Lung (tissue), 17 donors: ENCODE measurements at places on chromosomes 13 and 19. TPM values are rescaled to one million over a fixed set of nuclear protein-coding genes. Genes with fewer than 3 reads are reported as not detected.

AMER2 gene
- not detected for total RNA-seq

- DNase-seq = peak; percentile 58
Measured at GRCh38 chr13:80141123-80141849, 199.6 kb downstream of the SPRY2 start.

DNA sequence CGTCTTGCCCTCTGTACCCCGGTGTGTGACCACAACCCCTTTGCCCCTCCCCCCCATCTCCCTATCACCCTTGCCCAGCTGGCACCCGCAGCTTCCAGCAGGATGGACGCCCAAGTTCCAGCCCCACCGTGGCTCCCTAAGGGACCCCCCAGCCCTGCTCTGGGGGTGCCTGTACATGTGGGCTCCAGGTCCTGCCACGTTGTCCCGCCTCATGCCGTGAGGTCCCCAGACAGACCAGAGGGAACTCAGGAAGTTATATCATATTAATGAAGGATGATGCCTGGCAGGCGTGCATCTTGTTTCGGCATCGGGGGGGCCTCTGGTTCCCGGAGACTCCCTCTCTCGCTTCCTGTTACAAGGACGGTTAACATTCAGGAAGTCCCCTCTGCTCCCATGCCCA is 1.6 kb upstream of the PTGIR start:
- peak; percentile 57 for DNase-seq

DNA sequence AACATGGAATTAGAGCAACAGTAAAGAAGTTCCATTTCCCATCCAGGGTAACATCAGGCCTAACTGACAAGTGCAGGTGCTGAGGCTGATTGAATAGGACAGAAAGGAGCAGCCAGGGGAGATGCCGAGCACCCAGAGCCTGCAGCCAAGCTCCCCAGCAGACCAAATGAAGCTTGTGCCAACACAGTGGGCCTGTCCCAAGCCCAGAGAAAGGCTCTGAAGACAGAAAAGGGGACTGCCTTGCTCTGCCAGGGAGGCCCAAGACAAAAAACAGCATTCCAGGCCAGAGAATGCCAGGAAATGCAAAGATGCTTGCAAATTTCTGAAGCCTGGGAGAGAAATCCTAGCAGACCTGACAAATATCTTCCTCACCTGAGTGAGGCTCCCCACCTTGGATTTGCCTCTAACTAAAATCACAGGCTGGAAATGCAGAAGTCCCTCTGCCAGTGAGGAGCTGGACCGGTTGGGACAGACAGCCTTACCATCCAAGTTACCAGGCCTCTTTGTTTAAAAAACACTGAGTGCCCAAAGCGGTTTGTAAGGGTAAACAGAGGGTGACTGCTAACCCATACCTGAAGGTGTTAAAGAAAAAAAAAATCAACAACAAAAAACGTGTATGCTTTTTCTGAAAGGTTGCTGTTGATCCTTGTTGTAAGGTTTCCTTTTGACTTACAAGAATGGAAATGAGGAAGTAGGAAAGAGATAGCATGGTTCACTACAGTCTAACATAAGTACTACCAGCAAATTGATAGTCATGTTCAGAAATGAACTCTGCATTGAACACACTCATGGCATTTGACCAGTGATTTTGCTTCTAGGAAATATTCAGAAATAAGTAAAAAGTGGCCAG is 11.8 kb upstream of the HMGB1 start:
- no peak for DNase-seq

DNA sequence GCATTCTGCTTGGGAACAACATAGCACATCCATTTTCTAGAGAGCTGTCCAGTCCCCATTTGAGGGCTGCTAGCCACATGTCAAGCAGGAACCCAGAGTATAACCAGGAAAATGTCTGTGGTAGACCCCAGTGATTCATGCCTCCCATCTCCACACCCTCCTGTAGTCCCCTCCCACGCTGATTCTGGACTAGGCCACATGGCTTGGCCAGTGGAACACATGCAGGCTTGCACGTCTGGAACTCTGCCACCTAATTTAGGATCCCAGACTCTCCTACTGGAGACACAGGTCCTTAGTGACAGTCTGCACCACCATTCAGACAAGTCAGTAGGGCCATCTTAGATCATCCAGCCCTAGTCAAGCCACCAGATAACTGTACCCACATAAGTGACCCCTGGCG is 149.8 kb downstream of the ZIC5 start:
- no peak for DNase-seq

- DNase-seq = no peak
Measured at GRCh38 chr13:85266331-85266730, 532.9 kb downstream of the SLITRK6 start.

GRCh38 chr13:93172109-93172508 is 54.5 kb upstream of the GPC6 start:
- no peak for DNase-seq

DNA sequence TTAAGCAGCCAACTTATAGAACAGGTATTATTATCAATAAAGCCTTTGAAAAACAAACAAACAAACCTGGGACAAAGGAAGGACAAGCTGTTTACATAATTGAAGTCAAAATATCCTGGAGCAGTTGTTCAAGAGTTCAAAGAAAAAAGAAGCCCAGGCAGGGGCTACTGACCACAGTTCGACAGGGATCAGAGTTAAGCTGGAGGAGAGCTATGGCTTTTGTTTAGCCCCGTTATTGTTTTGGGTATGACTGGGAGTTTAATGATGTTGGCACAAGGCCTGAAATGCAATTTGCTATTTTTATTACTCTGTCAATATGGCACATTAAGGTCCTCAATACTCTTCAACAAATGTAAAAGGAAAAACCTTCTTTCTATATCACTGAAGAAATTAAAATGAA is 624.4 kb upstream of the KLHL1 start:
- DNase-seq = no peak

DNA sequence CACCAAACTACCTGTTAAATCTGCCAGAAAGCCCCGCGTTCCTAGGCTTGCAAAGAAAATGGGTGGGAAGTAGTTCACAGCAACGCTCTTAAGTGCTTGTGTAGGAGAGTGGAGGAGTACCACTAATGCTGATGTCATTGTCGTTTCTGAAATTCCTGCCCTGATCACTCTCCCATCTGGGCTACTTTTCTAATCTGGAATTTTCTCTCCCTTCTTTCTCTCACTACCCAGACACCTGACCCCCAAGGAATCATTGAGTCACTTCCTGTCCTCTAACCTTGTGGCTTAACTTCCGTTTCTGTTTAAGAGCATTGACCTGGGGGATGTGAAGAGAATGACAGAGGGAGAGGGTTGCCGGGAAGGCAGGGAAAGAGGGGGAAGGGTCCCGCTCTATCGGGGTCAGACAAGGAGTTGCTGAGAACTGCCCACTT is 98.7 kb downstream of the STARD13 start:
- DNase-seq = no peak
